ENCODE measurements at places on chromosomes 1 and 21.

DNA sequence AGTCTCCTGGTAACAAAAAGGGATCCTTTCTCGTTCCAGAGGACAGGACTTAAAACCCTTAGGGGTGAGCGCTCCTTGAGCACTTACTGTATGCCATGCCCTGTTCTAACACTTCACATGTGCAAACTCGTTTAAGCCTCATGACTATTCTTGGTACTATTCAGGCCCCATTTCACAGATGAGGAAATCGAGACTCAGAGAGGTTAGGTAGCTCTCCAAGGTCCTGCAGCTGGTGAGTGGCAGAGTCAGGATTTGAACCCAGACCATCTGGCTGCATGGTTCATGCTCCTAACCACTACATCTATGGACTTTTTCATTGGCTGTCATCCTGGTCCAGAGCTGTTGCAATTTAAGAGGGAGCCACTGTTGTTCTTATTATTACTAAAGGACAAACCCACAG is 46.7 kb upstream of the WNT4 start:
- no peak for DNase-seq

- peak; percentile 16 for DNase-seq
Measured at GRCh38 chr1:213374369-213374768, 323.3 kb downstream of the RPS6KC1 start.

DNA sequence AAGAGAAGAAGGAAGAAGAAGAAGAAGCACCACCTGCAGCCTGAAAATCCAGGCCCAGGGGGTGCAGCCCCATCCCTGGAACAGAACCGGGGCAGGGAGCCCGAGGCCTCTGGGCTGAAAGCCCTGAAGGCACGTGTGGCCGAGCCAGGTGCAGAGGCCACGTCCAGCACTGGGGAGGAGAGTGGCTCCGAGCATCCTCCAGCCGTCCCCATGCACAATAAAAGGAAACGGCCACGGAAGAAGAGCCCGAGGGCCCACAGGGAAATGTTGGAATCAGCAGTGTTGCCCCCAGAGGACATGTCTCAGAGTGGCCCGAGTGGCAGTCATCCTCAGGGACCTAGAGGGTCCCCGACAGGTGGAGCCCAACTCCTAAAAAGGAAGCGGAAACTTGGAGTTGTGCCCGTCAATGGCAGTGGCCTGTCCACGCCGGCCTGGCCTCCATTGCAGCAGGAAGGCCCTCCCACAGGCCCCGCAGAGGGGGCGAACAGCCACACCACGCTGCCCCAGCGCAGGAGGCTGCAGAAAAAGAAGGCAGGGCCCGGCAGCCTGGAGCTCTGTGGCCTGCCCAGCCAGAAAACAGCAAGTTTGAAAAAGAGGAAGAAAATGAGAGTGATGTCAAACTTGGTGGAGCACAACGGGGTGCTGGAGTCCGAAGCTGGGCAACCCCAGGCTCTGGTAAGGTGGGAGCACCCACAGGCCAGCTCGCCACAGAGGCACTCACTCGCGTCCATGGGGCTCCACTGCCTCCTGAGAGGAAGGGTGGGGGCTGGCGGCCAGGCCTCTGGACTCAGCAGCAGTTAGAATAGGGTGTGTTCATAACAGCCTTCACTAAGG is 28.4 kb downstream of the RRP1B start:
- DNase-seq, result no peak

DNA sequence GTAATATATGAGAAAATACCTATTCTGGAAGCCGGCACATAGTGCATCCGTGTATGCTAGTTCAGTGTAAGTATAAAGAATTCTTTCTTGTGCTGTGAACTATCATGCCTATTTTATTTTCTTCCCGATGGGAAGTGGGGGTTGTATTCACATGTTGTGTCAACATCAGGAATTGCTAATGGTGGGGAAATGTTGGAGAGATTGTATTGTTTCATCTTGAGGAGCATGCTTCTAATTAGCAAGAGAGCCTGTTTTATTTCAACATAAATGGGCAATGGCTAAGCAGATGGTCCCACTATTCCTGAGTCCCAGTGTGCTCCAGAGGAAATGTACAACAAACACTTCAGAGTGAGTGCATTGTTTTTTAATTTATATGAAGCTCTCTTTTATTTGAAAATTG is 485.2 kb downstream of the PLPP3 start:
- DNase-seq, result no peak

GRCh38 chr1:203402629-203403337 is 51.9 kb upstream of the FMOD start:
- no peak for DNase-seq

DNA sequence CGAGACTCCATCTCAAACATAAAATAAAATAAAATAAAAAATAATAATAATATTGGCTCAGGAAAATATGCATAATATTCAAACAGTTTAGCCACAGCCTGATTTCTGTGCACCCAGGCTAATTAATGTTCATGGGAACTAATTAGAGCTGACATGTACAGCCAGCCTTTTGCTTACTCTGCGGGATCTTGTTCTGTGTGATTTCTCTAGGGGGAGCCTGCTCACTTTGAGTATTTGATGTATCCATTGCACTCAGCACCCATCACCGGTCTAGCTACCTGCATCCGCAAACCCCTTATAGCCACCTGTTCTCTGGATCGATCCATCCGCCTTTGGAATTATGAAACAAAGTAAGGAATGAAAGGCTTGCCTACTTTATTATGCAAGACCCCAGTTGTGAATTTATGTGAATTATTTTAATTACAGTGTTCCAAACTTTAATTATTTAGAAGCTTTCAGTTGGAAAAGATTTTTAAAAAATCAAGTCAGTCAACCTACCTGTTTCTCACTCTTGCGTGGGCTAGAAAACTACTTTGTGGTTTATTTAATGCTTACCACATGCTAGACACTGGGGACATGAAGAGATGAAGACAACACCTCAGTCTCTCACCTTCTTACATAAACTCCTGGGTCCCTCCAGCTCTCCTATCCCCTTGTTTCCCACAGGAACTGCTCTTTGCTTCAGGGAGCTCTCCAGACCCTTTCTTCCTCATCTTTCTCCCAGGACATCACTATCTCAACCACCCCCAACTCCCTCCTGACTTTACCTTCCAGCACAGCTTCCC is 25.4 kb downstream of the CFAP57 start:
- no peak for DNase-seq

DNA sequence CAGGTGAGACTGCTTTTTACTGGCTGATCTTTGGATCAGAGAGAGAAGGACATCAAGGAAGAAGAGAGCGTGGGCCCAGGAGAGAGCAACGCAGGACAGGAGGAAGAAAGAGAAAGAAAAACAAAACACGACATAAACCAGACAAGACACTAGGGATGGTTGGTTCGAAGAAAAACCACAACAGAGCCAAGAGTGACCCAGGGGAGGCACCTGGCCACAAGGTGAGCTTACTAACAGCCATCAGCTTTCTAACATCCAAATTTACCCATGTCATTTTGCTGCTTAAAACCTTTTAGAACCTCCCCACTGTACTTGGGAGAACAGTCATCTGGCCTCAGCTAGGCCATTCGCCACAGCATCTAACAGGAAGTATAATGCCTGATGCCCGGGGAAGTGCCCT is 57.8 kb downstream of the ARHGEF11 start:
- DNase-seq, result no peak

DNA sequence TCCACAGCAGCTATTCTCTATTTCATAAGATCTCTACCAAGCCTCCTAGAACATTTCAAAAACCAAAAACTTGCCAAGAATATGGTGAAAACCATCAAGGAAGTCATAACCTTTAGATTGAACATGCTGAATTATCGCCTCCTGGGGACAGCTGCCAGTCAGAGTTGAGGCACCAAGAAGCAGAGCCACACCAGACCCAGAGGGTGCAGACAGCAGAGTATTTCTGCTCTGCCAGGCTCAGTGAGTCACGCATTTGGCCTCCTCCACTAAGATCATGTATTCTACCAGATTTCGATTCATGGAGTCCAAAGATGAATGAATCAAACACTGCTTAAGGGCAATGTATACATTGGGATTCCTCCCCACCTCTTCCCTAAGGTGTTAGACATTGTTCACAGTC is 2.1 kb downstream of the F3 start:
- DNase-seq, result no peak

DNA sequence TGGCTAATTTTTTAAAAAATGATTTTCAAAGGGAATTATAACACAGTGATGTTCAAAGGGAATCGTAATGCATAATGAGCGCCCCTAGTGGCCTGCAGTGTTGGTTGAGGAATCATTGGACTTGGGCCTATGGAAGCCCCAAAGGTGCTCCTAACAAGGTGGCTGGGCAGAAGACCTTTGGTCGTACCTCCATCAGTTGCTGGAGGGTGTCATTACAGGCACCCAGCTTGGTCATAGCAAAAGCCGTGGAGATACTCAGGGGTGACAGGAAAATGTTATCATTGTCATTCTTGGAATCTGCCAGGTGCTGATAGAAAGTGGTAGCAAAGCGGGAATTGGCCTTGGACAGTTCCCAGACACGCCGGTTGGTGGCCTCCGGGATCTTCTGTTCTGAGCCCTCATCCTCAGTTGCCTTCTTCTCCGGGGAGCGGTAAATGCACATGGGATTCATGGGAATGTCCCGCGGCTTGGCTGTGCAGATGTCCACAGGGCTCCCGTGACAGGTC is 2.7 kb downstream of the SERPINC1 start:
- DNase-seq, result peak; percentile 5

Data from T-helper 2 cell (primary cell).